ENCODE measurements at places on chromosomes 5 and 9.

- no peak for DNase-seq
Observed at GRCh38 chr5:135335031-135335828, 63.8 kb downstream of the MACROH2A1 start.

DNA sequence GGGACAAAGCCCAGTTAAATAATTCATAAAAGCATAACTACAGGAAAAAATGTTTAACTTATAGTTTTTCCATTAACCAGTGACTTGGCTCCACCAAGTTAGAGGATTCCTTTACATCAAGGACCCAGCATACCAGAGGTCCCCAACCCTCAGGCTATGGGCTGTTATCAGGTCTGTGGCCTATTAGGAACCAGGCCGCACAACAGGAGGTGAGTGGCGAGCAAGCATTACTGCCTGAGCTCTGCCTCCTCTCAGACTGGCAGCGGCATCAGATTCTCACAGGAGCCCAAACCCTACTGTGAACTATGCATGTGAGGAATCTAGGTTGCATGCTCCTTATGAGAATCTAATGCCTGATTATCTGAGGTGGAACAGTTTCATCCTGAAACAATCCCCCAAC, 303.1 kb downstream of the ELAVL2 start:
- DNase-seq, result no peak

GRCh38 chr9:108117795-108118194, 628.2 kb upstream of the KLF4 start:
- no peak for DNase-seq

GRCh38 chr9:77896938-77897667, 134.5 kb downstream of the GNAQ start:
- DNase-seq, result no peak

- DNase-seq, result no peak
Observed at GRCh38 chr5:109788596-109788995, 98.9 kb downstream of the MAN2A1 start.

GRCh38 chr5:95822043-95822541, 434 bp downstream of the GLRX start:
- no peak for DNase-seq

GRCh38 chr5:4411664-4412063, 728.5 kb upstream of the ADAMTS16 start:
- DNase-seq, result no peak

DNA sequence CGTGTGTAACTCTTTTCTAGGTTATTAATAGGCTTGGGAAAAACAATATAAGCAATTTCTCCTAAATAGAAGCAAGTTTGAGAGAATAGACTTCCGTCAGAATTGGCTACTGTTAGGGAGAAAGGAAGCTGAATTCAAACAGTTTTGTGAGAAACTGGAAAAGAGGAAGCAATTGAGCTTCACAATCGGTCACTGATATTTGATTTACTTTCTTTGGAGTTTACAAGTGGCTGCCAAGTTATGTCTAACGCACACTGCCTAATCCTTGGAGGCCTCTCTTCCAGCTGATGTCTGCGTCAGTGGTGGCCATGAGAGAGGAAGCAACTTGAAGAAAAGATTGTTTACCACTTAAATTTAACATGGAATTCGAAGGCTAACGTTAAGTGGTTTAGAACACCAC, 319.5 kb downstream of the ADGRV1 start:
- DNase-seq, result no peak
